T-cell (primary cell): ENCODE measurements at places on chromosomes 5 and 9. TPM values are rescaled to one million over a fixed set of nuclear protein-coding genes. Genes with fewer than 3 reads are reported as not detected.

TRIP13 gene
- 0.68 TPM for total RNA-seq

GARNL3 gene
- 3.6 TPM for total RNA-seq

SAXO1 gene
- not detected for total RNA-seq

EEIG1 gene
- total RNA-seq, result 746 TPM

HTR4 gene
- not detected for total RNA-seq

CDX1 gene
- total RNA-seq, result not detected

ZNF454 gene
- 0.09 TPM for total RNA-seq

ENHO gene
- not detected for total RNA-seq

APBA1 gene
- total RNA-seq, result 0.78 TPM

CDC20B gene
- total RNA-seq, result not detected

MEIKIN gene
- total RNA-seq, result 0.93 TPM

PLCXD3 gene
- total RNA-seq, result not detected

ANXA2R gene
- total RNA-seq, result 50.3 TPM

PCSK1 gene
- not detected for total RNA-seq

OR2V2 gene
- not detected for total RNA-seq

IL33 gene
- not detected for total RNA-seq

SLC4A9 gene
- total RNA-seq, result not detected

MYOZ3 gene
- total RNA-seq, result not detected

WWC1 gene
- 0.83 TPM for total RNA-seq

SLC27A6 gene
- not detected for total RNA-seq
